ENCODE measurements at places on chromosomes 2 and 18. TPM values are rescaled to one million over a fixed set of nuclear protein-coding genes. Genes with fewer than 3 reads are reported as not detected.
A peak's percentile ranks its signal among the peaks of the same experiment; 100 is the strongest.

DNA sequence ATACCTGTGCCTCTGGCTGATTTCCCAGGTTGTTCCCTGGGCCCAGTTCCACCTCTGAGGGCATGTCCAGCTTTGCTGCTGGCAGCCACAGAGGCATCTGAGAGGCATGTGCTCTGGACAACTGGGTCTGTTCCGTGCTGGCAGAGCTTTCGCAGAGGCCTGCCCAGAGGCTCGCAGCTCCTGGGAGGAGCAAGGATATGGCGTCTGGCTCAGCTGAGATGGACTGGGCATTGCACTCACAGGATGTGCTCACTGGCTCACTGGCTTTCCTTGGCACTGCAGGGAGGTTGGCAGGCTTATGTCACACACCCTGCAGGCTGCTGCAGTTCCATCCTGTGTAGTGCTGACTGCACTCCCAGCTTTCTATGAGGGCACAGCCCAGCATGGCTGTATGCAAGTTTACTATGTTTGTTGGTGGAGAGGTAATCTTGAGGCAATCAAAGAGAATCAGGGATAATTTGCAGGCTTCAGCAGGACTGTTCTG is 172.3 kb downstream of the PRKCE start:
- peaks cover 53% of the 10 kb centered on the region for H3K4me1 ChIP-seq
- no peak overlapping the region for H3K4me3 ChIP-seq
- H3K27ac ChIP-seq: peak overlapping the region; percentile 76

DNA sequence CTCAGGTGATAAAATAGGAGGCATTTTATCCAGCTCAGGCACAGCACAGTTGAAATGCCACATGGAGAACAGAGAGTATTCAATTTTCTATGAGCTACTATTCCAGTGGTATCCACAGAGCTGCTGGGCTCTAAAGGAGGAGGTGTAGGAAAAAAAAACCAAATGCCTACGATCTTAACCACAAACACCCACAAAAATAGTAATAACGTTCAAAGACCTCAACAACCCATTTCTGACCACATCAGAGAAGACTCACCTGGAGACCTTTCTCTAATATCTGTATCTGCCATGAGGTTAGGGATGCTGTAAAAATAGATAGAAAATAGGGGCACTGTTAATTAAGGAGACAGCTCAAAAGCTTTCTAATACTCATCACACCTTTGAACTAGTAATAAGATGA is 294.6 kb upstream of the PARD3B start:
- H3K27me3 ChIP-seq: no peaks in the 10 kb centered on the region
- peaks cover 5% of the 10 kb centered on the region for H3K4me1 ChIP-seq
- no peak overlapping the region for H3K4me3 ChIP-seq
- H3K36me3 ChIP-seq: no peaks in the 10 kb centered on the region
- DNase-seq: no peak
- H3K27ac ChIP-seq: no peak overlapping the region

DNA sequence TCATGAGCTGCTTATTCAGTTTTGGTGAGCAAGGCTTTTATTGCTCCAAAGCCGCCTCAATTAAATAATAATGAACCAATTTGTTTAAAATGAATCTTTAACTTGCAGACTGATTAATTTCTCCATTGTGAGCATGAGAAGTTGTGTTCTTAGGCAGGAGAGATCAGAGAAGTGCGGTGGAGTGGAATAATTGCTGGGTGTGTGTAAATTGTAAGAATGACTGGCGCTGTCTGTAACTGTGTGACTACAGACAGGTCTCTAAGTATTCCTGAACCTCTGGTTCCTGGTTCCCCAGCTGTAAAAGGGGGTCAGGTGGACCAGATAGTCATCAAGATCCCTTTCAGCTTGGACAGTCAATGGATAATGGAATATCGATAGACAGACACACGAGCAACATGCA is 98.0 kb upstream of the EFEMP1 start:
- no peak for DNase-seq
- H3K27me3 ChIP-seq: no peaks in the 10 kb centered on the region
- H3K27ac ChIP-seq: no peak overlapping the region
- no peaks in the 10 kb centered on the region for H3K4me1 ChIP-seq

GRCh38 chr2:238281826-238282480 is 6.5 kb downstream of the PER2 start:
- no peak for DNase-seq
- H3K27ac ChIP-seq: no peak overlapping the region
- H3K4me1 ChIP-seq: peaks cover 59% of the 10 kb centered on the region
- no peaks in the 10 kb centered on the region for H3K27me3 ChIP-seq
- no peak overlapping the region for H3K4me3 ChIP-seq
- H3K36me3 ChIP-seq: peaks cover 7% of the 10 kb centered on the region

- no peaks in the 10 kb centered on the region for H3K36me3 ChIP-seq
- H3K27ac ChIP-seq: no peak overlapping the region
- no peak for DNase-seq
Observed at GRCh38 chr18:22063102-22063501, 106.3 kb upstream of the GATA6 start.

GRCh38 chr18:79317703-79318102 is 78.0 kb upstream of the NFATC1 start:
- no peaks in the 10 kb centered on the region for H3K4me1 ChIP-seq
- no peak for DNase-seq
- no peaks in the 10 kb centered on the region for H3K27me3 ChIP-seq
- H3K27ac ChIP-seq: no peak overlapping the region

GRCh38 chr2:165277860-165278656 is 38.8 kb downstream of the SCN2A start:
- H3K4me1 ChIP-seq: no peaks in the 10 kb centered on the region
- H3K27me3 ChIP-seq: no peaks in the 10 kb centered on the region
- peak overlapping the region; percentile 9 for H3K27ac ChIP-seq
- no peak for DNase-seq

GRCh38 chr2:113886479-113887008 is 3.3 kb upstream of the ACTR3 start:
- no peaks in the 10 kb centered on the region for H3K36me3 ChIP-seq
- H3K27ac ChIP-seq: peak overlapping the region; percentile 47
- H3K4me1 ChIP-seq: peaks cover 34% of the 10 kb centered on the region
- H3K27me3 ChIP-seq: no peaks in the 10 kb centered on the region
- DNase-seq: peak; percentile 77

GRCh38 chr2:137172162-137172561 is 406.8 kb downstream of the THSD7B start:
- no peaks in the 10 kb centered on the region for H3K27me3 ChIP-seq
- H3K4me1 ChIP-seq: no peaks in the 10 kb centered on the region
- H3K27ac ChIP-seq: no peak overlapping the region

DNA sequence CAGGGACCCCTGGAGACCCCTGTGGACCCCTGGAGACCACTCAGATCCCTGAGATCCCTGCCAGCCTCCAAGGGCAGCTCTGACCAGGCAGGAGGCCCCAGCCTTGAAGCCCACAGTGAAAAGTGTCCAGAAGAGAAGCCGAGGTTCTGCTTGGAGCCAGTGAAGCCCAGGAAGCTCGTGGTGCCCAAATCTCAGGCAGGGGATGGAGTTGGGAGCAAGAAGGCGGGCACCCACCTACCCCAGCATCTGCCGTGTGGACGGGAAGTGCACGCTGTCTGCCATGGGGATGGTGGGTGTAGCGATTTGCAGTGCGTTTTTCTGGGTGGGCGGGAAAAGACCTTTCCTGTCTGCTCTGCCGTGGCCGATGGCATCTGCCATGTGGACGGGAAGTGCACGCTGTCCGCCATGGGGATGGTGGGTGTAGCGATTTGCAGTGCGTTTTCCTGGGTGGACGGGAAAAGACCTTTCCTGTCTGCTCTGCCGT is 120.6 kb upstream of the CTDP1 start:
- no peaks in the 10 kb centered on the region for H3K4me1 ChIP-seq
- H3K36me3 ChIP-seq: no peaks in the 10 kb centered on the region
- no peaks in the 10 kb centered on the region for H3K27me3 ChIP-seq
- no peak for DNase-seq

DNA sequence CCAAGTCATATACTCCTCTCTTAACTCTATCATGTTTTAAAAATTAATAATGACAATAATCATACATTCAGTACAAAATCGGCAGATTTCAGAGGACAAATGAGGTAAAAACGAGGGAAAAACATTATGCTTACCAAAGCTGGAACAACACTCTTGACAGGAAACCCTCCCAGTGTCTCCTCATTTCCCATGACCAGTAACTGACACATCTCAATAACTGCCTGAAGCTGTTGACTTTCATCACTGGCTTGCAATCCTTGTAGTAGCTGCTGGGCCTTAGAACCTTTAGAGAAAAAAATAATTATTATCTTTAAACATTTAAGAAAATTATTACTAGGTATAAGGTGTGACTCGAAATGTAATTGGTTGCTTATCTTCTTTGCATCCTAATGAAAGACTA is 103.6 kb downstream of the TRIP12 start:
- H3K4me3 ChIP-seq: no peak overlapping the region
- no peaks in the 10 kb centered on the region for H3K4me1 ChIP-seq
- H3K27ac ChIP-seq: no peak overlapping the region
- peaks cover 30% of the 10 kb centered on the region for H3K36me3 ChIP-seq
- no peaks in the 10 kb centered on the region for H3K27me3 ChIP-seq
- no peak for DNase-seq

GRCh38 chr2:177568893-177569292 is 176.3 kb downstream of the AGPS start:
- no peak overlapping the region for H3K27ac ChIP-seq
- no peak overlapping the region for H3K4me3 ChIP-seq
- no peaks in the 10 kb centered on the region for H3K27me3 ChIP-seq
- H3K4me1 ChIP-seq: no peaks in the 10 kb centered on the region
- H3K36me3 ChIP-seq: no peaks in the 10 kb centered on the region

DNA sequence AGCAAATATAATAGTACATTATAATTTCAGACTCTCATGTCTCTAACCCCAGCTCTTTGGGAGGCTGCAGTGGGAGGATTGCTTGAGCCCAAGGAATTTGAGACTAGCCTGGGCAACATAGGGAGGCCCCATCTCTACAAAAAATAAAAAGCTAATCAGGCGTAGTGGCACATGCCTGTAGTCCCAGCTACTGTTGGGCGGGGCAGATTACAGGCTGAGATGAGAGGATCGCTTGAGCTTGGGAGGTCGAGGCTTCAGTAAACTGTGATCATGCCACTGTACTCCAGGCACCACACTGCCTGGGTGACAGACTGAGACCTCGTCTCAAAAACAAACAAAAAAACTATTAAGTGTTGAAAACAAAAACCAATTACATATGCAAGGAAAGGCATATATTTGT is 123.0 kb upstream of the MYO3B start:
- no peaks in the 10 kb centered on the region for H3K27me3 ChIP-seq
- H3K27ac ChIP-seq: no peak overlapping the region
- peaks cover 41% of the 10 kb centered on the region for H3K36me3 ChIP-seq
- no peaks in the 10 kb centered on the region for H3K4me1 ChIP-seq
- H3K4me3 ChIP-seq: no peak overlapping the region
- no peak for DNase-seq

DNA sequence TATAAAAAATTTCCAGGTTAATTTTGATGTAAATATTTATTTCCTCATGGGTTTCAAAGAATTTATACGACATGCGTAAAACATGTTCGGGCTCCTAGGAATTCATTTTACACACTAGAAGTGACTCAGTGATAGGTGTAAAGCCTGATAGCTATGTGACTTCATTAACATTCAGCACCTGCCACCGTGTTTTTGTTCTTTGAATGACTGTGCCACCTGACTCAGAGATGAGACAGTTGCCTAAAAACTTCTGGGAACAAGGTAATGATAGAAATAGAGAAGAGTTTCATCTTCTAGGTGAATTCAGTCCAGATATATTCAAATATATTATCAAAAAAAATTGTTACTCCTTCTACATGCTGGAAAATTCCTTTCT is 10.0 kb downstream of the IL1R2 start:
- peaks cover 6% of the 10 kb centered on the region for H3K4me1 ChIP-seq
- no peak overlapping the region for H3K4me3 ChIP-seq
- H3K27ac ChIP-seq: no peak overlapping the region
- no peak for DNase-seq
- H3K36me3 ChIP-seq: no peaks in the 10 kb centered on the region

DNA sequence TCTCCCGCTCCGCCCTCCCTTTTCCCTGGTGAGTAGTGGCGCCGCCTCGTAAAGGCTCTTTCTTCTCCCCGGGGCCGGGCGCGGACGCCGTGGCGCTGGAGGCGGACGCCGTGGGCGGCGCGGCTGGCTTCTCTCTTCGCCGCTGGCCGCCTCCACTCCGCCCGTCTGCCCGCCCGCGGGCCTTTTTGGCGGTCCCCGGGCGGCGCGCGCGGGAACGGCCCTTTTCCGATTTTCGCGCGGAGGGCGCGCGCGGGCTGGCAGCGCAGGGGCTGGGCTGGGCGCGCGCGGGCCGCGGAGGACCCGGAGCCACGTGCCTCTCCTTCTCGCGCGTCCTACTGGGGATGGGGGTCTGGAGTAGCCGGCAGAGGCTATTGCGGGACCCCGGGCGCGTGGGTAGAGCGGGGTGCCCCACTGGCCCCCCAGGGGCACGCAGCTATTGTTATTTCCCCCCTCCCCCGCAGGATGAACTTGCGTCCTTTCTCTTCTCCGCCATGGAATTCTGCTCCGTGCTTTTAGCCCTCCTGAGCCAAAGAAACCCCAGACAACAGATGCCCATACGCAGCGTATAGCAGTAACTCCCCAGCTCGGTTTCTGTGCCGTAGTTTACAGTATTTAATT is 472 bp downstream of the SLC20A1 start:
- peak overlapping the region; percentile 75 for H3K4me3 ChIP-seq
- H3K27ac ChIP-seq: peak overlapping the region; percentile 95
- H3K36me3 ChIP-seq: peaks cover 37% of the 10 kb centered on the region
- H3K4me1 ChIP-seq: peaks cover 34% of the 10 kb centered on the region
- peak; percentile 94 for DNase-seq

Gene ALPI
- total RNA-seq: not detected

Gene ALPP
- total RNA-seq: 4.8 TPM

Gene ATF2
- total RNA-seq: 36.6 TPM

Gene ABI2
- 35.6 TPM for total RNA-seq

Gene FRZB
- 3.3 TPM for total RNA-seq
